ENCODE measurements at places on chromosomes 13 and 19.

GRCh38 chr19:23822735-23823134, 64.0 kb upstream of the ZNF681 start:
- no peak for DNase-seq

GRCh38 chr13:75682326-75682725, 46.2 kb downstream of the LMO7 start:
- DNase-seq = no peak

GRCh38 chr13:20232556-20233277, 598 bp upstream of the GJB6 start:
- no peak for DNase-seq

- no peak for DNase-seq
Measured at GRCh38 chr13:104592545-104593250, 1526.5 kb upstream of the SLC10A2 start.

GRCh38 chr19:35404879-35405622, 34.2 kb downstream of the GPR42 start:
- DNase-seq = no peak
